ENCODE measurements at places on chromosomes 4 and X.
A peak's percentile ranks its signal among the peaks of the same experiment; 100 is the strongest.

DNA sequence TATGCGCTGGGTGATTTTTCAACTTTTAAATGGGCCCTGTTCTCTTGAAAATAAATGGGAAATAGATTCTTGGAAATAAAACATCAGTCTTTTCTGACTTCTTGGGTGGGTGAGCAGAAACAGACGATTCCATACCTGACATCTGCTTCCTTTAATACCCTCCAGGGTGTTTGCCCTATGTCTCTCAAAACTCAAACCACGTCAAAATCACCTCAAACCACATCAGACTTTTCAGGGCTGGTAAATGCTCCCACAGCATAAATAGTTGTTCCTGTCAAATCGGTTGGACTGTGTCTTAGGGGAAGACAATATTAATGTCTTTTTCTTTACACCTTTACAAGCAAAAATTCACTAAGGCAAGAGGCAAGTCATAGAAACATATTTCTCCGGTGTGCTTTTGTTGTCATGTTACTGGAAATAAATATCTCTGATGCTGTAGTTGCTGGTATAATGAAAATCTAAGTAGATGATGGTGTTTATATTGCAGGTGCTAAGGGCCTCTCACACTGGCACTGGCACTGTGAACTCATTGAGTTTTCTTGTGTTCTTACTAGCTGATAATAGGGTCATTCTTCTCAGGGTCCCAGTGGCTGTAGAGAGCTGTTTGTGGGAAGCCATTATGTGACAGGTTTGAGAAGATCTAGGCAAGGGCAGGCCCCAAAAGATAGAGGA is 380.4 kb downstream of the RAPGEF2 start:
- H3K27me3 ChIP-seq, result no peaks in the 10 kb centered on the region
- no peaks in the 10 kb centered on the region for H3K4me1 ChIP-seq
- no peak overlapping the region for H3K27ac ChIP-seq
- no peaks in the 10 kb centered on the region for H3K36me3 ChIP-seq
- H3K4me3 ChIP-seq, result no peak overlapping the region

DNA sequence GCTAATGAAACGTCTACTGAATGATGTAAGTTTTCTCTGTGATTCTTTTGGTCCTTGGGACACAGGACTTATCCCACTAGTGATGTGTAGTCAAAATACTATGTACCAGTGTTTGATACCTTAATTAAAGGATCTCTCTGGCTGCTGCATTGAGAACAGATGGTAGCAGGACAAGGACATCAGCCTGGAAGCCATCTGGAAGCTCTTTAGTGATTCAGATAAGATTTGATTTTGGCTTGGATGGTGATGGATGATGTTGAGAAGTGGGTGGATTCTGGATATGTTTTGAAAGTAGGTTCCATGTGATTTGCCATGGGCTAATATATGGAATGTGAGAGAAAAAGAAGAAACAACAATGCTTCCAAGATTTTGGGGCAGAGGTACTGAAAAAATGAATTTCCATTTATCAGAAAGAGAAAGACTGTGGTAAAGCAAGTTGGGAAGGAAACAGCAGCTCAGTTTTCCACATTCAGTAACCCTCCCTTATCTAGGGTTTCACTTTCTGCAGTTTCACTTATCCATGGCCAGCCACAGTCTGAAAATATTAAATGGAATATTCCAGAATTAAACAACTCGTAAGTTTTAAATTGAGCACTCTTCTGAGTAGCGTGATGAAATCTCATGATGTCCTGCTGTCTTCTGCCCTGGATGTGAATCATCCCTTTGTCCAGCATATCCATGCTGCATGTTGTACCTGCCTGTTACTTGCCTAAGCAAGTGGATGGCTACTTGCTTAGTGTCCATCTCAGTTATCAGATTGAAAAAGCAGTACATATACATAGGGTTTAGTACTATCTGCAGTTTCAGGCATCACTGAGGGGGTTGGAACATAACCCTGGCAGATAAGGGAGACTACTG is 15.6 kb downstream of the CD38 start:
- H3K36me3 ChIP-seq, result no peaks in the 10 kb centered on the region
- H3K4me1 ChIP-seq, result no peaks in the 10 kb centered on the region
- no peak for DNase-seq
- no peaks in the 10 kb centered on the region for H3K27me3 ChIP-seq
- H3K4me3 ChIP-seq, result no peak overlapping the region
- peak overlapping the region; percentile 8 for H3K27ac ChIP-seq

- no peak overlapping the region for H3K4me3 ChIP-seq
- no peak for DNase-seq
- no peaks in the 10 kb centered on the region for H3K27me3 ChIP-seq
These were observed 16.5 kb upstream of the GUCY2F start for GRCh38 chrX:109498434-109498833.

GRCh38 chr4:86181585-86181984 is 178.3 kb downstream of the MAPK10 start:
- H3K4me3 ChIP-seq, result no peak overlapping the region
- H3K36me3 ChIP-seq, result no peaks in the 10 kb centered on the region
- no peak overlapping the region for H3K27ac ChIP-seq

DNA sequence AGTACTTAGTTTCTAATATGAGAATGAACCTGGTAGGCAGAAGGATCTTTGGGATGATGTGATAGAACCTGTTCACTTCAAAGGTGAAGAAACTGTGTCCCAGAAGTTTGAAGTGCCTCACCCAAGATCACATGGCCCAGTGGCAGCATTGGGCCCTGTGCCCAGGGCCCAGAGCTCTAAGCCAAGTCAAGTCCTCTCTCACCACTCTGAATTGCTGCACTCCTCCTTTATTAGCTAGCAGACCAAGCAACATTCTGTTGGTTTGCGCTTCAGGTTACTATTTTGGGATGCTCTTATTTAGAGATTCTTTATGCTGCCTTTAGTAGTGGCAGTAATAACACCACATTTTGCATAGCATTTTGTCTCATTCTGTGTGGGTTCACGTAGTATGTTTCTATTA is 82.7 kb downstream of the PARM1 start:
- H3K4me3 ChIP-seq, result no peak overlapping the region
- peak overlapping the region; percentile 68 for H3K27ac ChIP-seq
- H3K4me1 ChIP-seq, result peaks cover 16% of the 10 kb centered on the region
- peaks cover 21% of the 10 kb centered on the region for H3K36me3 ChIP-seq

DNA sequence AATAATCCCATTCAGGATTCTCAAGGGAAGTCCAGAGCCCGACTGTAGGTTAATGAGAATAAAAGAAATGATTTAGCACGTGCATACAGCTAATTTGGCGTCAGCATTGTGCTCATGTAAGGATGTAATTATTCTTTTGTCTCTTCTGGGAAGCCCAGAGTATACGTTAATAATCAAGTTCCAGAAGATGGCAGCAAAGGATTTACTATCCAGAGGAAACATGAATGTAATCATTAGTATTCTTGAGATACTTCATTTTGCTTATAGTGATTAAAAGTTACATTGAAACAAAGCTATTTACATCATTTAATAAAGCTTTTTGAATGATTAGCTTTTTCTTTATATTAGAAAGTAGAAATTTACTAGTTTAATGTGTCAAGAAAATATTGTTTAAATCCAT is 27.1 kb upstream of the MAP9 start:
- no peak for DNase-seq
- H3K4me1 ChIP-seq, result no peaks in the 10 kb centered on the region

- no peak for DNase-seq
- no peak overlapping the region for H3K27ac ChIP-seq
- H3K27me3 ChIP-seq, result no peaks in the 10 kb centered on the region
- H3K4me1 ChIP-seq, result no peaks in the 10 kb centered on the region
These were observed 29.2 kb downstream of the EFHC2 start for GRCh38 chrX:44314259-44314734.

GRCh38 chr4:55765070-55765469 is 54.5 kb upstream of the EXOC1L start:
- H3K27ac ChIP-seq, result no peak overlapping the region
- H3K36me3 ChIP-seq, result no peaks in the 10 kb centered on the region
- H3K27me3 ChIP-seq, result no peaks in the 10 kb centered on the region
- no peak for DNase-seq

- no peaks in the 10 kb centered on the region for H3K4me1 ChIP-seq
- H3K4me3 ChIP-seq, result no peak overlapping the region
- H3K27me3 ChIP-seq, result no peaks in the 10 kb centered on the region
- no peak for DNase-seq
- H3K27ac ChIP-seq, result no peak overlapping the region
- no peaks in the 10 kb centered on the region for H3K36me3 ChIP-seq
These were observed 9.5 kb upstream of the CENPE start for GRCh38 chr4:103207673-103208072.

DNA sequence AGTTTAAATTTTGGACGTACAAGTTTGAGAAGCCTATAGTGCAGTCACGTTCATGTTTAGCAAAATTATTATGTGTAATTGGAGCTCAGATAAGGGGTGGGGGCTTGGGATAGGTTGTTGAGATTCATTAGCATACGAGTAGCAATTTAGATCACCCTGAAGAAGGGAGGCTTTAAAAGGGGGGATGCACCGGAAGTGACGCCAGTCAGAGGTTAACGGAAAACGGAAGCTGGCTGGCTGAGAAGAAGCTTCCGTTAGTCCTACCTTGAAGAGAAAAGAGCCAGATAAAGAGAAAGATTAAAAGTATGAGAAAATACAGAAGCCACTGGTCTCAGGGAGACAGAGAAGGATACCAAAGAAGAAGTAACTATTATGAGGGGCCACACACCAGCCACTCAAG is 1.1 kb upstream of the NXT2 start:
- H3K36me3 ChIP-seq, result no peaks in the 10 kb centered on the region
- no peak overlapping the region for H3K4me3 ChIP-seq
- no peaks in the 10 kb centered on the region for H3K4me1 ChIP-seq
- DNase-seq, result no peak
- no peak overlapping the region for H3K27ac ChIP-seq
- no peaks in the 10 kb centered on the region for H3K27me3 ChIP-seq

DNA sequence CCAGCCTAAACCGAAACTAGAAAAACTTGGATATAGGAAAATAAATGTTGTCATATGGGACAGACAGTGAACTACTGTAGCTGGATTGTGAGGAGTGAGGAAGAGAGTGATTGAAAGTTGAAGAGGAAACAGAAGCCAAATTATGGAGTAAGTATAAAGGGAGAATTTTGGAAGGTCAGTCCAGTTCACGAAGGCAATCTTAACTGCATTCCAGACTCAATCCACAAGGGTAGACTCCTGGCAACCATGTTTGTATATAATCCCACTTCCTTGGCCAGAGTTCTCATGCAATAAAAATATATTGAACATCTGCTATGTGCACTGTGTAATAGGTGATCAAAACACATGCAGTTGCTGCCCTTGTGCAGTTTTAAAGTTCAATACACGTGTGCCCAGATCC is 58.6 kb upstream of the CAMK2D start:
- no peak overlapping the region for H3K4me3 ChIP-seq
- H3K27ac ChIP-seq, result no peak overlapping the region
- DNase-seq, result no peak
- H3K36me3 ChIP-seq, result no peaks in the 10 kb centered on the region
- no peaks in the 10 kb centered on the region for H3K27me3 ChIP-seq

GRCh38 chr4:70678383-70678999 is 9.8 kb upstream of the UTP3 start:
- H3K36me3 ChIP-seq, result no peaks in the 10 kb centered on the region
- H3K27ac ChIP-seq, result no peak overlapping the region
- no peak for DNase-seq
- H3K27me3 ChIP-seq, result no peaks in the 10 kb centered on the region

- H3K4me1 ChIP-seq, result no peaks in the 10 kb centered on the region
- H3K27ac ChIP-seq, result no peak overlapping the region
- no peak for DNase-seq
- no peak overlapping the region for H3K4me3 ChIP-seq
- no peaks in the 10 kb centered on the region for H3K27me3 ChIP-seq
These were observed 58.3 kb downstream of the INTS12 start for GRCh38 chr4:105650190-105650589.

GRCh38 chrX:154799556-154800348 is 5.5 kb downstream of the MPP1 start:
- no peaks in the 10 kb centered on the region for H3K36me3 ChIP-seq
- DNase-seq, result no peak
- H3K27me3 ChIP-seq, result no peaks in the 10 kb centered on the region
- no peak overlapping the region for H3K4me3 ChIP-seq
- H3K4me1 ChIP-seq, result peaks cover 14% of the 10 kb centered on the region
- H3K27ac ChIP-seq, result no peak overlapping the region

GRCh38 chr4:87118421-87118820 is 102.0 kb downstream of the KLHL8 start:
- H3K4me1 ChIP-seq, result no peaks in the 10 kb centered on the region
- H3K27ac ChIP-seq, result peak overlapping the region; percentile 88
- H3K36me3 ChIP-seq, result peaks cover 26% of the 10 kb centered on the region
- H3K27me3 ChIP-seq, result no peaks in the 10 kb centered on the region
- H3K4me3 ChIP-seq, result no peak overlapping the region
